ENCODE measurements at places on chromosomes 4 and X.
A peak's percentile ranks its signal among the peaks of the same experiment; 100 is the strongest.

GRCh38 chr4:175106301-175106700 lies 188.1 kb downstream of the ADAM29 start:
- DNase-seq: no peak

DNA sequence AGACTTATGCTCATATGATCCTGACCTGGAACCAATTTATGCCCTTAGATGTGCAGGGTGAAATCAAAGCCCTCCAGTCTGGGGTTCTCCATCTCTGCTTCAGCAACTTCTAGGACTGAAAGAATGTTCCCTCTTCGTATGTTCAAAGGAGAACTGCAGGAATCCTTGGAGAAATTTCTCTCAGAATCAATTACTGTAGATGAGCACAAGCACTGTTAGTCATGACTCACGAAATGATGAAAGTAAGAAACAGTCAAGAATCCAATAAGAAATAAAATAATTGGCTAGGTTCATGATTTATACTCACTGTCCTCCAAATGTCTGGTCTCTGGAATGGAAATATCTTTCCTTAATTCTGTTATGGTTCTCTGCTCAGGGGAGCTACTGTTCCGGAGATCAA lies 348.2 kb downstream of the PDGFC start:
- no peak for DNase-seq

GRCh38 chr4:172838111-172838510 lies 330.5 kb upstream of the GALNT7 start:
- DNase-seq: no peak

DNA sequence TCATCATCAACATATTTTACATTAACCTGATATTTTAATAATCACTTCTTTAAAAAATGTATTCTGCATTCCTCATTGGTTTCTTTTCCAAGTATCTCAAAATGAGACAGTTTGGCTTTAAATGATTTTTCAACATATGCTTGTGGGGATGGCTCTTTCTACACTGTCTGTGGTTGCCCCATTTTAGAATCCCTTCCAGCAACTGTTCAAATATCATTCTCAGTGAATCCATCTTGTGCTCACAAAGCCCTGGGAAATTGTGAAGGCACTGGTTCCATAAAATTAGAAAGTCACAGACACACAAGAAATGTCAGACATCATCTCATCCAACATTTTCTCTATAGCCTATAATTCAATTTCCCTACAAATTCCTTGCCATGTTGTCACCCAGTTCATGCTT lies 103.5 kb downstream of the LNX1 start:
- no peak for DNase-seq

GRCh38 chr4:109156356-109156755 lies 146.1 kb downstream of the COL25A1 start:
- DNase-seq: no peak

DNA sequence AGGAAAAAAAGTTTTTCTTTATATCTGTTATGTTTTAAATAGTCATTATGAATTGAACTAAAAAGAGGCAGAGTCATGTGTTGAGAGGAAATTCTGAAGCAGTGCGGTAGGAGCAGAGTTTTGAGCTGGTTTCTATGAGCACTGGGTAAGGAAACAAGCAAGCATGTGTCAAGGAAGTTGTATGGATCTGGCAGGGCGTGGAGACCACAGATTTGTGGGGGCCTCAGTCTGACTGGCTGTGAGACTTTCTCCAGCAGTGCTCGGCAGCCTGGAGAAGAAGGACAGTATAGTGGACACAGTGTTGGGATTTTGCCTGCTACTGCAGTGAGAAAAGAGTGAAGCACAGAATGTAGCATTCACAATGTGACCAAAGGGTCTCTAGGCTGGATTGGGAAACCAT lies 399.1 kb downstream of the INPP4B start:
- DNase-seq: no peak

- no peak for DNase-seq
These were observed 145.0 kb downstream of the SPCS3 start for GRCh38 chr4:176464748-176465147.

DNA sequence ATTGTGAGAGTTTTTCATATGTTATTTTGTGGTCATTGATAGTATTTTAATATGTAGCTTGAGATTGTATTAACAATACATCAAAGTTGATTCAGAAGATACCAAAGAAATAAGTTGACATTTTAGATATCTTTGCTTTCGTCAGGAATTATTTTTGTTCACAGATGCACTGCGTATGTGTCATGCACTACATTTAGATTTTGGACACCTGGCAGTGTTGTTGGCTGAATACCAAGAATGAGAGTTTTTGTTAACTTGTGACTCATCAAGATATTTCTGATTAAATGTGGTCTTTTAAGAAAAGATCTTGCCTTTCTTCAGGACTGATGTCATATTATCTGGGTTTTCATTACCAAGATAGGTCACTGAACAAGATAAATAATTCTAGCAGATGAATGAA lies 633.4 kb downstream of the CENPC start:
- no peak for DNase-seq

GRCh38 chrX:103687073-103687695 lies 685 bp upstream of the MORF4L2 start:
- DNase-seq: peak; percentile 88

- no peak for DNase-seq
These were observed 61.7 kb upstream of the PLS3 start for GRCh38 chrX:115499112-115499805.

DNA sequence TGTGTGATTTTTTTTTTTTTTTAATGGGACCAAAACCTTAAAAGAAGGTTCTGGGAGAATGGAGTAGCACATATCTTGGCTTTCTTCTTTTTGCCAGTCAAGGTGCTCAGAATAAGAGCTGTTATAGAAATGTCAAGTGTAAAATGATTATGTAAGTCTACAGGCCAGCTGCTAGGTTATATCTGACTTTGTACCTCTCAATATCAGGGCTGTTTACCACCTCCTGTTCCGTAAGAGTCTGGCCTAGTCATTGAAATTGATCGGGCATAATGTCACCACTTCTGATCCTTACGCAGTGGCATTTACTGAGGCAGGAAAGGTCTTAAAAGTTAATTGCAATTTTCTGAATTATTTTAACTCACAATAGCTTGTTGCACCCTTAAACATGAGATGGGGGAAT lies 41.1 kb downstream of the LIMCH1 start:
- no peak for DNase-seq
